Thoracic aorta (tissue), 2 donors: ENCODE measurements at places on chromosomes 1 and 21.

DNA sequence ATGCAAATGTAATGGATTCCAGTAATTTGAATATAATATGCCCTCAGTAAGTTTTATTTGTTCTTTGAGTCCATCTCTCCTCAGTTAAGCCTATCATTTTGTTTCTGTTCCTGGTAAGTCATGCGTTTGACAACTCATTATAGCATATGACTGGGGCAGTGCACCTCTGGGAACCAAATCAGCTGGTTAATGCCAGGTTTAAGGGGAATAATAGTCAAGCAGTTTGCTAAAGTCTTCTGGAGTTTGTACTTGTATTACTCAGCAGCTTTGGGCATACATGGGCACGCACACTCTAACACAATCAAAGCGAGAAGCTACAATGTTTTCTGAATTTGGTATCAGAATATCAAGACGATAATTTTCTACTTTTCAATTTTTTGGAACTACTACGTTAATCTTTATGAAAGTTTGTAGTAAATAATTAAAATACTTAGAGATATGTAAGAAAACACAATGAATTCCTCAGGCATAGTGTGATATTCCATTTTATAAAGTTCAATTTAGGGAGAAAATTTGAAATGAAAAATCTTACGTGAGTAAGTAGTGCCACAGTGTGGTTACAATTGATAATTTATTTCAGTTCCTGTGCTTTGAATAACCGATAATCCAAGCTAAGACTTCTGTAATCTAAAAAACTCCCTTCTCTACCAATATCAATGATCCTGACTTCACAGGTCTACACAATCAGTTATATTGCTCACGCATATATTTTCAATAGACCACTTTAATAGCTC lies 43.8 kb upstream of the KCTD3 start:
- H3K4me3 ChIP-seq = no peak overlapping the region
- H3K27me3 ChIP-seq = no peaks in the 10 kb centered on the region
- no peak overlapping the region for H3K27ac ChIP-seq
- no peak for DNase-seq

DNA sequence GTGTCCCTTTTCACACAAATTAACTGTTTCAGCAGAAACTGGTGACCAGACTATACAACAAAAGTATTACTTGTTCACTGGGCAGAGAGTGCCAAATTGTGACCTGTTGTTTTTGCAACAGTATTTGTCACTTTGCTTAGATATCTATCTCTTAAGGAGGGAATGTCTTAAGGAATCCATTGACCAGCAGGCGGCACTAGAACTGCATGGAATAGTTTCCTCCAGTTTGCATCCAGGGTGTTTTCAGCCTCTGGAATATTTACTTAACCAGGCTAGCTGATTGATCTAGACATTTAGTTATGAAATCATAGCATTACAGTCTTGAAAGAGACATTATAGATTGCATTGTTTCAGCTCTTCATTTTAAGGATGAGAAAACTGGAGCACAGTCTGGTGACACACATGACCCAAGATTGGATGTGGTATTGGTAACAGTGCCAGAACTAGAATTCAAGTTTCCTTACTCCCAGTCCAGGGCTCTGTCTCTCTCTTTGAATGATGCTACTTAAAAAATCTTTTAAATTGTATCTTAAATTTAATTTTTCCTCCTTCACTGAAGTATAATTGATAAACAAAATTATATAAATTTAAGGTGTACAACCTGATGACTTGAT lies 16.9 kb downstream of the RPTN start:
- H3K36me3 ChIP-seq = no peaks in the 10 kb centered on the region
- H3K27me3 ChIP-seq = no peaks in the 10 kb centered on the region
- DNase-seq = peak; percentile 10
- no peak overlapping the region for H3K27ac ChIP-seq
- H3K4me3 ChIP-seq = no peak overlapping the region
- no peaks in the 10 kb centered on the region for H3K4me1 ChIP-seq

DNA sequence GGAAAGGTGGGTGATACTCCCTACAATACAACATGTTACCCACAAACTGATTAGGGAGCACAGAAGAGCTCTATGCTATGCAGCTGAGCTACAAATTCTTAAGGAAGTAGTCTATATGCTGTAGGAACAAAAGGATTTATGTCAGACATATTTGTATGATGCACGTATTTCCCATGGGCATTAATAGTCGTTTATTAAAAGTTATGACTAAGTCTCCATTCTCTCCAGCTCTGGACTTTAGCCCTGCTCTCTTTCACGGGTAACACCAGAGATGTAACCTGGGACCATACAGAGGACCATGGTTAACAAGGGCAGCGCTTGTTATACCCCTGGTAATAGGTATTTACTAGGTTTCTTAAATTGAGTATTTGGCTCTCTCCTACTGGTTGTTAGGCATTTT lies 168.2 kb upstream of the C1orf105 start:
- H3K4me3 ChIP-seq = no peak overlapping the region
- H3K4me1 ChIP-seq = peaks cover 13% of the 10 kb centered on the region
- no peaks in the 10 kb centered on the region for H3K36me3 ChIP-seq
- no peak overlapping the region for H3K27ac ChIP-seq
- DNase-seq = no peak

GRCh38 chr21:21845901-21846300 lies 847.7 kb downstream of the NCAM2 start:
- no peak for DNase-seq
- no peak overlapping the region for H3K4me3 ChIP-seq
- no peaks in the 10 kb centered on the region for H3K36me3 ChIP-seq

GRCh38 chr1:100414693-100415497 lies 62.6 kb downstream of the CDC14A start:
- H3K27ac ChIP-seq = no peak overlapping the region
- no peak for DNase-seq
- H3K4me1 ChIP-seq = no peaks in the 10 kb centered on the region
- H3K36me3 ChIP-seq = no peaks in the 10 kb centered on the region
